ENCODE measurements at places on chromosomes 1 and 21.

DNA sequence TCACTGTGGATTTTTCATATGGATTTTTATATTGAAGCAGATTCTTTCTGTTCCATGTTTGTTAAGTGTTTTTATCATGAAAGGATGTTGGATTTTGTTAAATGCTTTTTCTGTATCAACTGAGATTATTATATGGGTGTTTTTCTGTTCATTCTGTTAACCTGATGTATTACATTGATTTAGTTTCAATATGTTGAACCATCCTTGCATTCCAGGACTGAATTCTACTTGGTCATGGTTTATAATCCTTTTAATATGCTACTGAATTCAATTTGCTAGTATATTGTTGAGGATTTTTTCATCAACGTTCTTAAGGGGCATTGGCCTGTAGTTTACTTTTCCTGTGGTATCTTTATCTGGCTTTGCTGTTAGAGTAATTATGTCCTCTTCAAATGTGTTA lies 55.8 kb downstream of the CCDC30 start:
- DNase-seq: no peak

- no peak for DNase-seq
These were observed 17.6 kb downstream of the OPTC start for GRCh38 chr1:203511513-203511912.

- no peak for DNase-seq
These were observed 560.2 kb downstream of the SMYD3 start for GRCh38 chr1:245946905-245947304.

GRCh38 chr1:51752073-51752948 lies 126.2 kb downstream of the NRDC start:
- no peak for DNase-seq

GRCh38 chr1:203199816-203200571 lies 13.5 kb upstream of the CHI3L1 start:
- DNase-seq: no peak

DNA sequence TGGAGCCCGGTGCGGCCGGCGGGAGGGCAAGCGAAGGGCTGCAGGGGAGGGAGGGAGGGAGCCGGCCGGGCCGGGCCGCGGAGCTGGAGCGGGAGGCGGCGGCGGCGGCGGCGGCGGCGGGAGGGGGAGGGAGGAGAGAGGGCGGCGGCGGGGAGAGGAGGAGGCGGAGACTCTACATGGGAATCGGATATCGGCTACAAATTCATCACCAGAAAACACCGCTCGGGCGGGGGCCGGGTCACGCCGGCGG lies at the start of gene AKT3:
Gene AKT3 (minus strand): TSS at position 42 of the 250 bp plus-strand sequence. CDS start 7,073 bp downstream, outside the sequence.
- peak; percentile 29 for DNase-seq

DNA sequence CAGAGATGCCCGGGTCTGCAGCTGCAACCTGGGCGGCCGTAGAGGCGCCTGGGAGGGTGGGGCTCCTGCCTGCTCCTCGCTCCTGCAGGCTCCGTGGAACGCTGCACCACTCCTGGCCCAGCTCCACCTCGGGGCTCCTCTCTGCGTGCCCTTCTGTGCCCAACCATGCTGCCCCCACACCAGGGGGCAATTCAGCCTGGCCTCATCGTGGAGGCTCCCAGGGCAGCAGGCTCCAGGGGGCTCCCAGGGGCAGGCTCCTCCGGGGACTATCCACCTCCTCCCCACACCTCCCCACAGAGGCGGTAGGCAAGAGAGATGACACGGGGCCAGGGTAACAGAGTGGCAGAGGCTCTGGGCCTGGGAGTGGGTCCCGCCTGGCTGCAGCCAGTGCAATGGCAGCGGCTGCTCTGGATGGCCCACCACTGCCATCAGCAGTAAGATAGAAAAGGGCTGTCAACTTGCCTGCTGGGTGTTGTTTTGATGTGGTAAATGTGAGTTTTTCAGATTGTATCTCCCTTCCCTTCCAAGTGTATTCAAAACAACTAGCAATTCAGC lies 22.4 kb upstream of the LRRC8C start:
- no peak for DNase-seq

DNA sequence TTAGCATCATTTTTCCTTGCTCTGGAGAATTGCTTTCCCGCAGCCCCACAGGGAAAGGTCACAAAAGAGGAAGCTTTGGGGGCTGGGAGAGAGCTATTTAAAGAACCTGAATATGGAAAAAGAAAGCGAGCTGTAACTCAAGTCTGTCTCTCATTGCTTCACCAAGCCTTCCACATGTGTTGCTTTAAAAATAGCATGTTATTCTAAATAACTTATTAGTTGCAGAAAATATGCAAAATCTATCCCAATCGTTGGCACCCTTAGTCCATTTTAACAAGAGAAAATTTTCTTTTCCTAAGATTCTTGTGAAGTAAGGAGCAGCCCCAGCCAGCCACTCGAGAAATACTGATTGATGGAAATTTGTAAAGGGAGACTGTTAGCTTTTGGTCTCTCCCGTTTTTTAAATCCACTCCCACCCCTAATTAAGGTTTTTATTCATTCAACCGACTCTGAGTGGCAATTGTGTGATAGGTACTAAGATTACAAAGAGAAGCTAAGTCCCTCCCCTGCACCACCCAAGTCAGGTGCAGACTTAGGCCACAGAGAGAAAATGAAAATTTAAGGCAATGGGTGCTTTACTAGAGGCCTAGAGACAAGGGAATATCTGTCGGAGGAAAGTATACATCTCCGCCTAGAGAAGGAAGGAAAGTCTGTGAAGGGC lies 802 bp downstream of the CYP4X1 start:
- no peak for DNase-seq

GRCh38 chr1:198601936-198602889 lies 36.6 kb upstream of the PTPRC start:
- DNase-seq: peak; percentile 69

GRCh38 chr1:246106342-246106763 lies 400.7 kb downstream of the SMYD3 start:
- no peak for DNase-seq

GRCh38 chr1:232367293-232367692 lies 262.6 kb downstream of the SIPA1L2 start:
- DNase-seq: no peak

- no peak for DNase-seq
These were observed 125.4 kb upstream of the GPR52 start for GRCh38 chr1:174322202-174322862.

- DNase-seq: no peak
These were observed 40.7 kb upstream of the EYA3 start for GRCh38 chr1:28129150-28129549.

DNA sequence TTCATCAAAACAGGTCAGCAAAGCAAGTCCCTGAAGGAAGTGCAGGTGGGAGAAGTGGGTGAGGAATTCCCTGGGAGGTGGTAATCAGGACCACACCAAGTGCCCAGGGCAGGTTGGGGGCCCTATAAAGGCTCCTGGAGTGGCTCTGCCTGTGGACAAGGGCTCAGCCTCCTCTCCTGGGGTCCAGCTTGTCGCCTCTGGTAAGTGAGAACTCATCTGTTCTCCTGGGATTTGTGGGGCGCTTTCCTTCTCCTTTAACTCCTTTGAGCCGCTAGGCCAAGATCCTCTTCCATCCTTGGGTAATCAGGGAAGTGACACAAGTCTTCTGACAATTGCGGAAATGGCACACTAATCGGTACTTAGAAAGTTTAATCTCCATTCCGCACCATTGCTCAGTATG lies at the start of gene SPRR4:
Gene SPRR4 (plus strand): TSS at position 154 of the 400 bp plus-strand sequence. CDS start 1,243 bp downstream, outside the sequence.
- DNase-seq: no peak

DNA sequence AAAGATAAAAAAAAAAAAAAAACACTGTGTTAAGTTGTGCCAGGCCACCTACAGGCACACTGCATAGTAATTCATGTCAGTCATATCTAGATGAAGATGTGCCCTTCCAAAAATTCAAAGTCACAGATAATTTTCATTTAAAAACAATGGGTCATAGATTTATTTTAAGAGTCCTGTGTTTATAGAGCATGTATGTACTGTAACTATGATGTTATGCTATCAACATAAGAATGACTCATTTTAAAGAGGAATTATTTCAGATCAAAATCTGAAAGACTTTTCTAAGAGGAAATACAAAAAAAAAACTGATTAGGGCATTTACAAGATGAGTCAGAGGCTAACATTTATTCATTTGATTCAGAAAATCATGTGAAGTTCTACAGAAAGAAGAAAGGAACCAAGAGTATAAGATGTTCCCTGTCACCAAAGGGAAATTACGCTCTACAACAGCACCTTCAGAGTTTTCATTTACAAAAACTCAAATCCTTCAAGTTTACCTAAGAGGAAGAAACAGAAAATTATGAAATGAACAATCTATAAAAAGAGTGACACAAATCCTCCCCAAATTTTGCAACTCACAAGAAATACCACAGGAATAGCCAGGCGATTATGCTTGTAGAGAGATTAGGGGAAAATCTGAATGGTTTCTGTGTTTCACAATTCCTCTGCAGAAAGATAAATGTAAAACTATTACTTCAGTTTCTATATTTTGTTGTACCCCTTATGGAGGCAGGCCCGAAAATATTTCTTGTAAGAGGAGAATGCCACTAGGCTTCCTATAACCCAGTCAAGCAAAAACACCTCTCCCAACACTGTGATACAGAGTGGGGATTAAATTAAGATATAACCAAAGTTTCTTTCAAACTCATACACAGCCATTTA lies 13.8 kb downstream of the TP53BP2 start:
- peak; percentile 62 for DNase-seq

DNA sequence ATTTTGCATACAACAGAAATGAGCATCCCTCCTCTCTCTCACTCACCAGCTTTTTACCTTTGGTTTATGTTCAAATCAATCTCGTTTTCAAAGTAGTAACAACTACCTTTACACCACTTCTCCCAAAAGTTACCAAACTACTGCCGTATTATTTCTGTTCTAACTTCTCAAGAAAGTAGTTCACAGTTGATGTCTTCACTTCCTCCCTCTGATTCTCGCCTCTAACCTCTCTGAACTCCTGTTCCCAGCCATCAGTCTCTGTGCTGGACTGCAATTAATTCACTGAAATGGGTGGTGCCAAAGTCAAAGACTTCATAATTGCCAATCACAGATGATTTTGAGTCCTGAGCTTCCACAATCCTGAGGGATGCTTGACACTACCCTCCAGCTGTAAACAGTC lies 54.0 kb downstream of the ZNF281 start:
- no peak for DNase-seq

- no peak for DNase-seq
These were observed 151.7 kb downstream of the COP1 start for GRCh38 chr1:176055398-176055797.

GRCh38 chr1:21938732-21939538 lies 1.8 kb upstream of the HSPG2 start:
- DNase-seq: no peak

- no peak for DNase-seq
These were observed 8.8 kb upstream of the SMYD2 start for GRCh38 chr1:214271995-214272731.

DNA sequence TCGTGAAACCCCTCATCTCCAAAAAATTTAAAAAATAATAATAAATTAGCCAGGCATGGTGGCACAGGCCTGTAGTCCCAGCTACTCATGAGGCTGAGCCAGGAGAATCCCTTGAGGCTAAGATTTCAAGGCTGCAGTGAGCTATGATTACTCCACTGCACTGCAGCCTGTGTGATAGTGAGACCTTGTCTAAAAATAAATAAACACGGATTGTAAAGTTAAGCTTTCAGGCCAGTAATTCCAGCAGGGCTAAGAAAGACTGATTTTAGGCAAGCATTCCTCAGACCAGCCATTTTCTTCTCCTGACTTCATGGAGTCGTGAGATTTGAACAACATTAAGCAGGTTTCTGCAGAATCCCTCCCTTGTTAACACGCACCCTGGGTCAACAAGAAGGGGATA lies 77.2 kb upstream of the EFHD2 start:
- no peak for DNase-seq

- DNase-seq: no peak
These were observed 40.3 kb downstream of the CFHR5 start for GRCh38 chr1:197017558-197018146.

GRCh38 chr1:79667848-79668696 lies 661.5 kb upstream of the ADGRL4 start:
- DNase-seq: no peak

GRCh38 chr1:33241866-33242265 lies 14.4 kb upstream of the ZNF362 start:
- DNase-seq: no peak

GRCh38 chr1:153866045-153866850 lies 56.5 kb downstream of the GATAD2B start:
- peak; percentile 18 for DNase-seq

- no peak for DNase-seq
These were observed 44.1 kb downstream of the ERG start for GRCh38 chr21:38454161-38454560.

DNA sequence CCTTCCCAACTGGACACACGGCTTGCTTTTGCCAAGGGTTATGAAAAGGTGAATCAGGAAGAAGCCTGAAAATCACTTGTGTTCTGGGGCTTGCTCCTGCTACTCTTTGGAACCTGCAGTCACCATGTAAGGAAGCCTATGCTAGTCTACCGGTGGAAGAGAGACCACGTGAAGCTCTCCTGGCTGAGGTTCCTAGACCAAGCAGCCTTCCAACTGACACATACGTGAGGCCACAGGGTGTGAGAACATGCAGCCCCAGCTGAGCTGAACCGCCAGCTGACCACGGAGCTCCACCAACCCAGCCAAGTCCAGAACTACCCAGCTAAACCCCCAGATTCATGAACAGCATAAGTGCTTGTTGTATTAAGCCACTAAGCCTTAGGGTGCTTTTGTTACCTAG lies 72.8 kb upstream of the KRTAP19-8 start:
- no peak for DNase-seq

DNA sequence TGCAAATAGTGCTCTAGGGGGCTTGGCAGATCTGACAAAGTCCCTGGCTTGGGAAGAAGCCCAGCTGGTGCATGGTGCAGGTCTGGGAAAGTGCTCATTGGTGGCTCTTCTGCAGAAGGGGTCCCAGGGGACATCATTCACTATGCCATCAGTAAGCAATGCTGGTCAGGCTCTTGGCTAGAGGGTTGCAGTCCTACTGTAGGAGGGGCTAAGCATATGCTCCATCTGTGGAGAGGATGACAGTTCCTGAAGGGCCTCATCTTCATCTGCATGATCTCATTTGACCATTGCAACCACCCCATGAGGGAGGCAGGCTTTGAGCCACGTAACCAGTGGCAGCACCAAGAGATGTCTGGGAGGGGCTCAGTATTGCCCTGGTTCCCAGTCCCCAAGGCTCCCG lies 31.5 kb upstream of the VASH2 start:
- no peak for DNase-seq

- DNase-seq: no peak
These were observed 50.4 kb upstream of the ADAMTS5 start for GRCh38 chr21:27017246-27017645.

DNA sequence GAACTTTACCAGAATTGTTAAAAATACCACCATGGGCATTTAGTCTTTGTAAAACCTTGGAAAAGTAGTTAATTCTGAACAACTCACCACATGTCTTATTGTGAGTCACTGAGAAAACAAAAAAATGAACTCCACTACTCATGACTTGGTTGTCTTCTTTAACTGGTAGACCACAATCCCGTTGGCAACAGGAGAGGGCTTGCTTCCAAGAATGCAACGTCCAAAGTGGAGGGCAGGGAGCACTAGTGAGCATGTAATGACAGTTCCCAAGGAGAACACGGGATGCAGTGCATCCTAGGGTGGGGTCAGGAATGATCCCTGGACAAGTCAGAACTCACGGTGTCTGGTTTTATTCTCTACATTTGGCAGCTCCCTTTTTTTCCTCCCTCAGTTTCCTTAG lies 15.2 kb upstream of the HMCN1 start:
- DNase-seq: peak; percentile 86

All from BJ (cell line).